ENCODE measurements at places on chromosomes 3 and 15. TPM values are rescaled to one million over a fixed set of nuclear protein-coding genes. Genes with fewer than 3 reads are reported as not detected.

DNA sequence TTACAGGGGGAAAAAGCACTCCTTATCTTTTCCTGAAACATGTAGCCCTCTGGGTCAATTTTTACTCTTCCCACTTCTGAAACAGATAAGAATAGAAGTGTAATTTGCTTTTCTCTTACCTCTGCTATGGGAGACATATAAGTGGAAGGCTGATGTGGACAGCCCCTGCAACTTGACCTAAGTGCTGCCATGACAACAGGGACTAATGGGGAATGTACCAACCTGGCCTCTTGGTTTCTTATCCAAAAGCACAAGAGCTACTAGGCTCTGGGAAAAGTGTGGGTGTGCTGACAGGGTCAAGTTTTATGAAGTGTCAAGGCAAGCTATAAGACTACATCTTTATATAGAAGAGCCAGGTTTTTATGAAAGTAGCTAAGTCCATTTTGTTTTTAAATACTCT is 1246.5 kb downstream of the OTOL1 start:
- no peak for DNase-seq

- no peak for DNase-seq
Measured at GRCh38 chr3:76735152-76735551, 304.7 kb upstream of the ROBO2 start.

DNA sequence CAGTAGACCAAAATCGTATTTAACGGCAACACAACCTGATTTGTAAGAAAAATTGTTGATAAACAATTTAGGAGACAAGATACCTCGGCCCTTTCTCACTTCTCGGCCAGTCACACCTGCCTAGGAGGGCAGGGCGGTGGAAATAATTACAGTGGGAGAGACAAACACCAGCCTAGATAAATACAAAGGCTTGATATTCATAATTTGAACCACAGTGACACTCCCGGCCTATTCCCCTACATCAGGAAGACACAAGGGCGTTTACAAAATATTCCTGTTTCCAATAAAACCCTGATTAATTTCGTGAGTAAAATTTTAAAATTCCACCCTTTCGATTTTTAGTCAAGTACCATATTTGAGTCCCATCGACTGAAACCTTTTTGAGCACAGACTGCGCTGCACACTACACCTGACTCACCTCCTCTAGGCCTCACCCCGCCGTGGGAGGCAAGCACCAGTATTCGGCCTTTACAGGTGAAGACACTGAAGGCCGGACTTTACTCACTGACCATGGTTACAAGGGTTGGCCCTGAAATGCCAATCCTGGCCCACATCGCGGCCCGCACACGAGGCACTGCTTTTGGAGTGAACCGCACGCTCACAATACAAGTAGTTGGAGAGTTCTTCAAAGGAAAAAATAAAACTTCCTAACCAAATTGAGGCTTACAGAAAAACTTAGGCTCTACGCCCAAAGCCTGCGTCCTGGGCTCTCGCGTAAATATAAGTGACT is 794 bp downstream of the ARPP19 start:
- peak; percentile 42 for DNase-seq

DNA sequence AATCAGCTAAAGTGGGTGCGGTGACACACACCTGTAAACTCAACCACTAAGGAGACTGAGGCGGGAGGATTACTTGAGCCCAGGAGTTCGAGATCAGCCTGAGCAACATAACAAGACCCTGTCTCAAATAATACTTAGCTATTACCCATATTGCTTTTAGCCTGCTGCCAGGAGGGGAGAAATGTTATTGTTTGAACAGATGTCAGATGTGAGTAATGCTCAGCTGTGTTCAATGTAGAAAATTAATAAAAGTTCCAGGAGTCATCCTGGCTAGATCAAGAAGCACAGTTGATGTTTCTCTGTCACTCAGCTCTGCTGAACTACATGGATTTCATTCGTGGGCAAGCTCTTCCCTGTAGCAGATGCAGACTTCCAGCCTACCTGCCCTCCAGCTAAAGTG is 22.2 kb downstream of the LSM3 start:
- no peak for DNase-seq

DNA sequence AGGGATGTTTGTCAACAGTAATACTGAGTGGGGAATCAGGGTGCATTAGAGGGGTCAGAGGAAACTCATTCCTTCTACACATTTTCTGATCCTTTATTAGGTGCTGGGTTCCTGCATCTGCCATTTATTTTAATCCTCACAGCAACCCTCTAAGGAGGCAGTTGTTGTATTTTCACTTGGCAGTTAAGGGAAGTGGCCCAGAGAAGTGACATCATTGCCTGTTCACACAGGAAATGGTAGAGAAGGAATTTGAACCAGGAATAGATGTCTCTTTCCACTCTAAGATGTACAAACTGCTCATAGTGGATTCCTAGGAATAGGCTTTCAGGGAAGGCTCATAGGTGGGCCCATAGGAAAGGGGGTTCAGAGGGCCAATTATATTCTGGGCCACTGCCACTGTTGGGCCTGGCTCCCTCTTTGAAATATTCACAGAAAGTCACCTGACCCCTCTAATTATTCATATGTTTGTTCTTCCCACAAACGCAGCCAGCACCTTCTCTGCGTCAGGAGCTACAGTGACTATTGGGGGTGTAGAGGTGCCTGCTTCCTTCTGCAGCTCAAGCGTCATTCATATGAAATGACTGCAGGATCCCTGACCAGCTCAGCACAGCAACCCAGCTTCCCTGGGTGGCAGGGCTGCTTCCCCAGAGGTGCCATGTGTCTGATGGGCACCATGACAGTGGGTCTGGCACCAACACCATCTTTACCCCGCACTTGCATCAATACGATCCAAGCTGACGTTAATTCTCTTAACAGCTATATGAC is 163.9 kb upstream of the SMAD3 start:
- no peak for DNase-seq

- DNase-seq: no peak
Measured at GRCh38 chr3:136078421-136079364, 113.2 kb downstream of the PPP2R3A start.

GRCh38 chr3:171383206-171384018 is 76.8 kb downstream of the TNIK start:
- DNase-seq: peak; percentile 48

- DNase-seq: no peak
Measured at GRCh38 chr3:127796831-127797150, 25.5 kb downstream of the MGLL start.

DNA sequence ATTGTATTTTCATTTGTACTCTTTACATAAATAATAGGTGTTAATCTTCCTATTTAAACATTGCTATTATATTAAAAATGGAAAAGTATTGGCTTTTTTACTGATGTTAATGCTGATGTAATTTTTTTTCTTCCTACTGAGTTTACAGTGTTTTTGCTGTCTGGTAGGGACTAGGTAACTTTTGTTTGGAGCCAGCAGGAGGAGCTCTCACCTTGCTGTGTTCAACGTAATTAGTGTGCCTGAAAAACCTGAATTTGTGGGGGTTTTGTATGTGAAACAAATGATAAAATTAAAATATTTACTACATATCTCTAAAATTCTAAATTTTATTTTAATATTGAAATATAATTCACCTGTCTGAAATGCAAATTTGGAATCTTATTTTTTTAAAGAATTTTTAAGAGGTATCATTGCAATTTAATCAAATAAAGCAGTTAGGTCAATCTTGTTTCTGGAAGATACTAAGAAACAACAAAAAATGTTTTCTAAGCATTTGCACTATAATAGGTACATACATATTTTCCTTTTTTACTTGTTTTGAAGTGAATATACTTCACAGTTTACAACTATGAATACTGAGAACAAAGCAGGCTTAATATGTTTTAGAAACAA is 48.8 kb downstream of the EPHA6 start:
- DNase-seq: peak; percentile 27

- no peak for DNase-seq
Measured at GRCh38 chr3:196186651-196187573, 24.3 kb downstream of the ZDHHC19 start.

DNA sequence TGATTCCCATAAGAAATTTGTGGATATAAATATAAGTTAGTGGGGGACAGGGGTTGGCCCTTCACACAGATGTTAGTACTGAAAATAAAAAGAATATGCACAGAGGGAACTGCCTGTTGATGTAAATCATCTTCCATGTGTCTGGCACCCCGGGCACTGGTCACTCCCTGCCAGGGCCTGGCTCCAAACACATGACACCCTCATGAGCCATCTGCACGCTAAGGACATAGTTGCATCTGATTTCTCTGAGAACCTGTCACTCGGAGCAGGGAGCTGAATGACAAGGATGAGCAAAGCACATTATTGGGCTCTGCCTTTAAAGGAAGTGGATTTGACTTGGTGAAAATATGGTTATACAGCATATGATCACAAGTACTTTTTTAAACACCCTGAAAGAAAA is 66.2 kb upstream of the TSC22D2 start:
- no peak for DNase-seq

GRCh38 chr3:86801921-86802320 is 189.0 kb downstream of the VGLL3 start:
- no peak for DNase-seq

GRCh38 chr3:17023006-17023664 is 138.4 kb downstream of the PLCL2 start:
- DNase-seq: no peak

GRCh38 chr15:25407950-25408349 is 30.9 kb downstream of the UBE3A start:
- DNase-seq: no peak

GRCh38 chr3:120742849-120743365 is 363 bp downstream of the GTF2E1 start:
- no peak for DNase-seq

GRCh38 chr3:105829871-105830622 is 38.8 kb downstream of the CBLB start:
- no peak for DNase-seq

DNA sequence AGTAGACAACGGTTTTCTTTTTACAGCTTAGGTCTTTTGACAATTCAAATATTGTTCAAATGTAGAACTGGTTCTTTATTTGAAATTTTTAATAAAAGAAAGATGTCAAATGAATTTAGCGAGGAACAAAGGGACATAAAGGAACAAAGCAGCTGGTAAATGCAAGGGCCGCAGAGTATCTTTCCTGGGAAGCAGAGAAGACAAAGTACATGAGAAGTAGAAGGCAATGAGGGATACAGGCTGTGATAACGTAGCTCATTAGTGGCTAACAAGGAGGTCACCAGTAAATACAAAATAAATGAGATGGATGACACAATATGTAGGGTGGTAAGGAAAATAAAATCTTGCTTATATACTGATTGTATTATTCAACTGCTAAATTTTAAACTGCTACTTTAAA is 762.8 kb downstream of the VGLL3 start:
- DNase-seq: no peak

DNA sequence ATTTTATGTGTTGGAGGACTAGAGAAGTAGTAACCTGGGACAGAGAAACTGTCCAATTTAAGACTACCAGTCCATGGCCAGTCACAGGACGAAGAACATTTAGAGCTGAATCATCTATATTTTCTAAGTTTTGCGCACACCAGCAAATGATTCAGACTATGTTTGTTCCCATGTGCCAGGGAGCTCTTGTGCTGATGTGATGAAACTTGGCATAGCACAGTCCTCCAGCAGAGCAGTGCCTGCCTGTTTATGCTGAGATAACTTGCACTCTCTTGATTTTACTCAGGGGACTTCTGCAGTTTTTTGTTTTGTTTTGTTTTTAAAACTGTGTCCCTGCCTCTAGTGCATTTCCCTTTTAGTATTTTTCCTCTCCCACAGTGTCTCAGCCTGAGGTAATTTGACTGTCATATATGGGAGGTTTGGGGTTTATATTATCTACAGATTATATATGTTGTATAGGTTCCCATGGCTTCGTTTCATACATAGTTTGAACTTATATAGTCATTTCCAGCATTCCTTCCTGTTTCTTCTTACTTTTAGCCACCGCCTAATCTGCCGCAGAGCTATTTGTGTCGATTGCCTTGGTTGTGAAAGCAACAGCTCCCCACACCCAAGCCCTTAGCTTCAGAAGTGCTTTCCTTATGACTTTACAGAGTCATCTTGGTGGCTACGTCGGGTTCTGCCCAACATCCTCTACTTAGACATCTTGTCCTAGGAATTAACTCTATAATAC is 45.5 kb downstream of the PPM1L start:
- no peak for DNase-seq

DNA sequence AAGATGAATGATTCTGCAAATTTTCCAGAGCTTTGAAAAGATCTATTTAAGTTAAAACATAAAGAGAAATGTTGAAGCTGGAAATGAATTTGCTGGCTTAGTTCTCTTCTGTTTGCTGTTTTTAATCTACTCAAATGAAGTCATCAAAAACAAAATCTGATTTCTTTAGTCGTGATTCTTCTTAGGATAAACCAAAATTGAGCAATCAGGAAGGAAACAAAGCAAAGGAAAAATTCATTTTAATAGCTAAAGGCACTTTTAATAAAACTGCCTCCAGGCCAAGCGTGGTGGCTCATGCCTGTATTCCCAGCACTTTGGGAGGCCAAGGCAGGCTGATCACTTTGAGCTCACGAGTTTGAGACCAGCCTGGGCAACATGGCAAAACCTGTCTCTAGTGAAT is 91.2 kb downstream of the DUT start:
- no peak for DNase-seq

- DNase-seq: no peak
Measured at GRCh38 chr3:136929977-136930670, 27.7 kb upstream of the IL20RB start.

DNA sequence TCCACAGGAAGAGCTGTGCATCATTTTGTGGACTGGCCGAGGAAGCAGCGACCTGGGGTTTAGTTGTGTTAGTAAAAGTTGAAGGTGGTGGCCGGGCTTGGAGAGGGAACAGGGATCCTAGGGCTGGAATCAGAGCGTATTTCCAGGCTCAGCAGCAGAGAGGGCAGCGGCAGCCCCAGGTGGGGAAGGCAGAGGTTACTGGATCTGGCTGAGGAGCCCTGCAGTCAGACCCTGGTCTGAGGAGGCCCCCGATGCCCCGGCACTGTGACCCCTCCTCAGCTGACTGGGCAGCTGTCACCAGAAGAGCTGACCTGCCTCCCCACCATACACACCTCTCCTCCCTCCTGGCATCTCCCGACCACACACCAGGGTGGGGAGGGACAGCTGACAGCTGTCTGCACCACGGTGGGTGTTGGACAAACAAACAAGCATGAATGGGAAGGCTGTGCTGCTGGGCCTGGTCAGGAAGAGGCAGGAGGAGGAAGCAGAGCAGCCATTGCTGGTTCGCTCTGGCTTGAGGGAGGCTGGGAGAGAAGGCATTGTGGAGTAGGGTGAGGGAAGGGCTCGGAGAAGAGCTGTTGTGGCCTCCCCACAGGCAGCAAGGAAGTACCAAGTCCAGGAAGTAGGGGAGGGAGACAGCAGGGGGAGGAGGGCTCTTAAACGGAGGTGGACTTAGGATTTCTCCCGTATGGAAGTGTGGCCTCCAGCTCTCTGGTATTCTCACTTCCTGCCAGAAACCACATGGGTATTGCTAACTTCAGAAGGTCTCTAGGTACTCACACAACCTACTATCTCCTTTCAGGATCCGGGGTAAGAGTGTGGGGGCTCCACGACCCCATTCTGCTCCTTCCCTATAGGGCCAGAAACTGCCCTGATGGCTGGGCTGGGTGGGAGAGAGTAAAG is 49.5 kb upstream of the HACD2 start:
- DNase-seq: no peak

Gene SEMA7A
- 0.80 TPM for total RNA-seq

Gene GABRB3
- 1.8 TPM for total RNA-seq

Gene CYP8B1
- total RNA-seq: not detected

Gene CLDN16
- total RNA-seq: not detected

Gene LRRC2
- total RNA-seq: 1.5 TPM

Gene DPPA2
- not detected for total RNA-seq

Gene CACNA1D
- 50.3 TPM for total RNA-seq

Gene ZNF385D
- total RNA-seq: 4.3 TPM

Gene GALNT15
- total RNA-seq: 68.5 TPM

Gene NKIRAS1
- 20.3 TPM for total RNA-seq

Gene CHAC1
- 0.32 TPM for total RNA-seq

Gene CSTA
- 40.3 TPM for total RNA-seq

Gene CCR3
- not detected for total RNA-seq

Gene SLC24A5
- not detected for total RNA-seq

Gene RPP25
- total RNA-seq: 17.1 TPM

Gene SKOR1
- total RNA-seq: 1.8 TPM

Measured in breast epithelium (tissue), 4 donors.